ENCODE measurements at places on chromosomes 7 and 10.

DNA sequence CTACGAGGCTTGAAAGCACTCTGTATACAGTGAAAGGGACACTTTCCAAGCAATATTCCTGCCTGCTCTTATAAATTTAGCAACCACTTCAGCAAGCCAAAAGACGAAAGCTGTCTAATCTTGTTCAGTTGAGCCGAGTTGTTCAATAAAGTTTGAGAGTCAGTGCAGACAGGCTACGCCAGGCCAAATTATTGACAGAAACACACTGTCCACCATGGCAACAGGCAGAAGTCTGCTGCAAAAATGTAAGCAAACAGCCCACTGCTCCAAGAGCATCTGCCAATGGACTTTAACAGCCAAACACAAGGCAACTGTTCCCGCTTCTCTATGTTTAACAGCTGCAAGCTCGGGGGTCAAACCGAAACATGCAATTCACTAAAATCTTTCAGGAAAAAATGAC is 85.7 kb downstream of the GLI3 start:
- no peak for DNase-seq

DNA sequence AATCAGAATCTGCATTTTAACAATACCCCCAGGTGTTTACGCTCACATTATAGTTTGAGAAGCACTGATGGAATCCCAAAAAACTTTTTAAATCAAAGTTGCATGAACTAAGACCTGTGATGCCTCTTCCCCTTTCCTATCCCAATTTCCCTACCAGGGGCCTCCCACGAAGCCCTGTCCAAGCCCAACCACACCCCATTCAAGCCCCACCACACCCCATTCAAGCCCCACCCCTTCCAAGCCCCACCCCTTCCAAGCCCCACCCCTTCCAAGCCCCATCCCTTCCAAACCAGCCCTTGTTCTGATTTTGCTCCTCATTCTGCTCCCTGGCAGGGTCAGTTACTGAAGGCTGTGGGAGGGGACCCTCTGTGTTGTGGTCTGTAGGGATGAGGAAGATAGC is 9.8 kb upstream of the AQP1 start:
- DNase-seq: no peak

DNA sequence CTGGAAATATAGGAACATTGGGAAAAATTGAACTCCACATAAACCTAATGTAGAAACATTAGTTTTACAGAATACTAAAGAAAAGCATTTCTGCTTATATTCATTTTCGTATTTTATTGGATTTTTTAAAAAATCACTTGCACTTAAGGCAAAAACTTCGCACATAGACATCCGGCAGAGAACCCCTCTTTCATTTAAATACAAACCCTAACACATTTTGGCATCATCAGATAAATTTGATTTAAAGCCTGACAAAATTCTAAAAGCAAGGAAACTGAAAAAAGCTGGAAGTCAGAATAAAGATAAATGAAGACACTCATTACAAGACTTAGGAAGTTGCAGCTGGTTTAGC is 396 bp upstream of the EXOC4 start:
- no peak for DNase-seq

- no peak for DNase-seq
These were observed 995 bp upstream of the CLDN3 start for GRCh38 chr7:73770860-73771670.

- no peak for DNase-seq
These were observed 919.4 kb upstream of the LRRTM3 start for GRCh38 chr10:66006411-66006810.

DNA sequence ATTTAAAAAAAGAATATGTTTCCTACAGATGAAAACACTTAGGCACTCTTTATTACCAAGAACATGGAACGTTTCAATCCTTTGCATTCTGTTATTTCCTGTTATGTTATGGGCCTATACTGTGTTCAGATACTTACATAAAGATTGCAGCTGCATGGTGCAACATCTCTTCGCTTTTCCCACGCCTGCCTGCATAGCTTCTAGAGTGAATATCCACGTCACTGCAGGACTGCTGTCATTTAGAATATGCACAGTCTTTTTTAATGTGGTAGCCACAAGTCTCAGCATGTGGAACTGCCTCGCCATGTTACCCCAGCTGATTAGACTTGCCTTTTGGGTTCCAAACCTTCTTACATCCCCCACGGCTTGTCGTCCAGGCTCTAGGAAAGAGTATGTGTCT is 69.6 kb upstream of the GATA3 start:
- no peak for DNase-seq
